Stimulated activated CD4-positive, alpha-beta T cell treated with anti-CD3 and anti-CD28 coated beads, Interleukin-1b, Interleukin-23, amount 100 ng/mL, for 48 hours (primary cell): ENCODE measurements at places on chromosomes 2 and 18.
A peak's percentile ranks its signal among the peaks of the same experiment; 100 is the strongest.

DNA sequence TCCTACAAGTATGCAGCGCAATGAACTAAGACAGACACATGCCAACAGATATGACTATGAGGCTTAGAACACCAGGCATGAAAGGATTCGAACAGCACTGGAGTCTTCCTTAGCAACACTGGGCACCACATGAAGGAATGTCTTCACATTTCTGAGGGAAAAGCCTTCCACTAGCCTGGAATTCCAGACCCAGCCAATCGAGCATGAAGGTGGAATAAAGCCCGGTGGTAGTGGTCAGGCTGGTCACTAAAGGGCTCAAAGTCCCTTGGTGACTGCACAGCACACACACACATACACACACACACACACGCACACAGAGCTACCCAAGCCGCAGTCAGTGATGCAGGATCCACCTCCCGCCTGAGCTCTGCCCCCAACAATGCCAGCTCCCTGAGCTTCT lies 19.7 kb upstream of the SFXN5 start:
- no peak for DNase-seq

DNA sequence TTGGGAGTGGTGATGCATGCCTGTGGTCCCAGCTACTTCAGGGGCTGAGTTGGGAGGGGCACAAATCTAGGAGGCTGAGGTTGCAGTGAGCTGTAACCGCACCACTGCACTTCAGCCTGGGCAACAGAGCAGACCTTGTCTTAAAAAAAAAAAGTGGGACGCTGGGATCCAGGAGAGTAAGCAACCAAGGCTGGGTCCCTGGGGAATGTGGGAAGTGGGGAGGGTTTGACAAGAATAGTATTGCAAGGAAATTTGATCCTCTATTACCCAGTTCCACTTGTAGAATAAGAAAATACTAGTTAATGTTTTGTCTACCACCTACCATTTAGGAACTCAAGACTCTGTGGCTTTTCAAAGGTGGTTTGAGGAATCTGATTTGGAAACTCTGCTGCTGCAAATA lies 21.1 kb upstream of the DYTN start:
- no peak for DNase-seq

DNA sequence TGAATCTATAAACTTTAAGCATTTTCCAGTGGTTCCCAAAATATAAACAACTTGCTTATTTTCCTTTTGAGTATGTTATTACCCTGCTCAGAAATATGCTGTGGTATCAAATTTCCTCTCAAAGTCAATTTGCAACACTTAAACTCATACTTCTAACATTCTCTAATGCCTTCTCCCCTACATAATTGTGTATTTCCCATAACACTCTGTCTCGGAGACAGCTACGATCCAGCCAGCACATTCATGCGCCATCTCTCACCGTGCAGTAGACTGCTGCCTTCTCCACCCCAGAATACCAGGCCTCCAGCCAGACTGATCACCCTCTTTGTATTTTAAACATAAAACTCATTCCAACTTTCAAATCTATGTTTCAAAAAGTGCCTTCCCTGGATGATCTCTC lies 41.8 kb downstream of the TIMM21 start:
- DNase-seq: no peak

- no peak for DNase-seq
Observed at GRCh38 chr2:13585732-13586131, 869.0 kb downstream of the TRIB2 start.

DNA sequence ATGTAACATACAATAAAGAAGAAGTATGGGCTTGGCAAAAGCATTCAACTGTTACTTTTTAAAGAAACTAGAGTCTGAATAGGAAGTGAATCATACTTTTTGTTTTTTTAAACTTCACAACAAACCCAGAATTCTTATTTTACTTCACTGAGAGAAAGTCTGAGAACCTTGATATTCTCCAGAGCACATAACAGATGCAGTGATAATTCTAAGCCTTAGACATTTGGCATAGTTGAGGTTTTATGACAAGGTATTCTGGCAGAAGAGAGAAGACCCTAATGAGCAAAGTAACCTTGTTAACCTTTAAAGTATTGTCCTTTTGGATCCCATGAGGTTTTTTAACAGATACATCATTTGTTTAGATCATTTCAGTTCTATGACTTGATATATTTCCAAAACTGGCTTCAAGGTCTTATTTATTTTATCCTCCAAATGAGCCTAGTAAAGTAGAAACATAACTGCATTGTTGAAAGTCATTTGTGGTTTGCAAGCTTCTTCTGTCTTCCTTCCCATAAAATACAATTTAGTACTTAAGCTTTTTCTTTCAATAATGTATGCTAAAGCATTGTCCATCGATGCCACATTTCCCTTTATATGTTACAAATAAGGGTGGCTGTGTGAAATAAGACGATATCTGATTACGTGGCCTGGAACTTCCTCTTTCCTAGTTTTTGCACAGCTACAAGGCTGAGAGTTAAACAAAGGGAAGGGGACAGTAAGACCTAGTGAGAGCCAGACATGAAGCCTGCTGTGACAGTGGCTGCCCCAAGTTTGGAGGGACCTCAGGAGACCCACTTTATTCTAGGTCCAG lies 86.1 kb upstream of the ITPRID2 start:
- no peak for DNase-seq

- DNase-seq: no peak
Observed at GRCh38 chr2:160205505-160205904, 5.4 kb upstream of the ITGB6 start.

DNA sequence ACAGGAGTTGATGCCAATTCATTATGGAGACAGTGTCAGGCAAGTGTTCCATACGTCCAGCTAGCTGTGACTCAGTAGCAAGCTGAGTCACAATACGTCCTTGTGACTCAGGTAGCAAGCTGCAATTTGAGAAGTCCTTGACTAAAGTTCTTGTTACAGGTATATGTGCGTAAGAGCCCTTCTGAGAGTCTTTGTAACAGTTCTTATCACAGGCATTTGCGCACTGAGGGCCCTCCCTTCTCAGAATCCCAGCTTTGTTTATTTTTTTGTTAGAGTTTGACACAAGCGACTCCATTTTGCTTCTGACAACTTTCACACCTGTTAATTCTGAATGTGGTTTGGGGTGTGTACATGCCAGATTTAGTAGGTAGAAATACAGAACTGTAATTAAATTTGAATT lies 20.1 kb upstream of the ACMSD start:
- no peak for DNase-seq

- DNase-seq: no peak
Observed at GRCh38 chr2:239160226-239161143, 240.3 kb downstream of the HDAC4 start.

DNA sequence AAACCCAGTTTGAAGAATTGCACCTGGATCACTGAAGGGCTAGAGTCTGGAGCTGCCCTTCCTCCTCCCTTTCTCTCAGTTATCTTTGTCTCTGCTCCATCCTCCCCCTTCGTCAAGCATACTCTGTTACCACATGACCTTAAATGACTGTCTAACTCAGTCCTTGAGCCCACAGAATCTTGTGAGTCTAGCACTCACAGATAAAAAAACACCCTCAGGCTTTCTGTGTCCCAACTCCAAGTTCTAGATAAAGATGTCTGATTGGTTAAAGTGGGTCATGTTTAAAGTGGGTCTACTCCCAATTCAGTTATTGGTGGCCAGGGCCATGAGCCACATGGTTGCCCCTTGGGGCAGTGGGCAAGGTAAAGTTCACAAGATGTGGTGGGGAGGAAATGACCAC lies 53.5 kb upstream of the CYP1B1 start:
- DNase-seq: no peak

DNA sequence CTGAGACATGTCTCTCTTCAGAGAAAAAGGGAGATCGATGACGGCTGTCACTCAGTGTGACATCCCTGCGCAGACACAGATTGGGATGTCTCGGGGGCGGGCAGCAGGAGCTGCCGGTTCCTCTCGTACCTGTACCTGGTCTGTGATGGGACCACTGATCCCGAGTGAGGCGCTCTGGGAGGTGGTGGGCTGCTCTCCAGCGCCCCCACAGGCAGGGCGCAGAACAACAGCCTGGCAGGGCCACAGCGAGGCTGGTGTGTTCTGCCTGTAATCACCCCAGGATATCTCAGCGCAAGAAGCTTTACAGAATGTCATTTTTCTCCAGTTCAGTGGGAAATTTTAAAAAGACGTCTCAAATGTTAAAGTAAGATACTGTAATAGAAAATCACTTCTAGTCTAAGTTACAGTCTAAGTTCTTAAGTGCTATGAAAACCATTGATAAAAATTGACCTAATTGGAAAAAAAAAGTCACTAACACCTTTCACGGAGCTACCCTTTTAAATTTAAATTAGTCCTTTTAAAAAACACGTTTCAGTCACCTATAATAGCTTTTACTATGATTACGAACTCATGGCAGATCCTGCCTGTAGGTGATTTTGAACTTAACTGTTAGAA lies 189.8 kb downstream of the SNTG2 start:
- peak; percentile 49 for DNase-seq

GRCh38 chr2:80529466-80530165 lies 225.1 kb upstream of the LRRTM1 start:
- DNase-seq: no peak

DNA sequence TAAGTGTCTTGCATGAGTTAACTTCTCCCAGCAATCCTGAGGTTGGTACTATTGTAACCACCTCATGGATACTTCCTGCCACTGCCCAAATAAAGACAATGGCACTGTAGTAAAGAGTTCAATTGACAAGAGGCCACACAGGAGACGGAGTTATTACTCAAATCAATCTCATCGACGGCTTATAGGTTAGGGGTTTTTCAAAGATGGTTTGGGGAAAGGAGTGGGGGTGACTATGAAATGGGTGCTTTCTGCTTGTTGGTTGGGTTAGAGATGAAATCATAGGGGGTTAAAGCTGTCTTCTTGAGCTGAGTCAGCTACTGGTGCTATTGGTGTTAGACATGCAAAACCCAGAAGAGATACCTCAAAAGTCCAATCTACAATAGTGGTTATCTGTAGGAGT lies 1258.0 kb upstream of the ZEB2 start:
- DNase-seq: no peak

- DNase-seq: no peak
Observed at GRCh38 chr2:218959761-218960308, 369 bp downstream of the CDK5R2 start.

GRCh38 chr2:88657131-88657530 lies 29.9 kb upstream of the EIF2AK3 start:
- no peak for DNase-seq

DNA sequence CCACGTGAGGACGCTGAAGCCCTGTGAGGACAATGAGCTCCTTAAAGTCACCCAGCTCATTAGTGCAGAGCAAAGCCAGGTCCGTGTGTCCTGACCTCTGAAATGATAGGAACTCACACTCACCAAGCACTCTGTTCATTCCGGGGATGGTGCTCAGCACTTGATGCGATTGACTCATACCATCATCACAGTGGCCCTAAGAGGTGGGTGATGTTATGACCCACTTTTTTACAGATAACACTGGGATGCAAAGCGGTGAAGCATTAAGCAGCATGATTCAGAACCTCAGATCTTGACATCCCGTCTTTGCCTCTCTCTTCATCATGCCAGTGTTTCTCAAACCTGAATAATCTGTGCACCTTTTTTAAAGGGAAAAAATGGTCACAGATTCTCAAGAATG lies 234.8 kb downstream of the ALPK2 start:
- no peak for DNase-seq

- DNase-seq: no peak
Observed at GRCh38 chr2:44269831-44270230, 5.4 kb upstream of the SLC3A1 start.

GRCh38 chr2:180577567-180577966 lies 402.8 kb upstream of the UBE2E3 start:
- DNase-seq: no peak

DNA sequence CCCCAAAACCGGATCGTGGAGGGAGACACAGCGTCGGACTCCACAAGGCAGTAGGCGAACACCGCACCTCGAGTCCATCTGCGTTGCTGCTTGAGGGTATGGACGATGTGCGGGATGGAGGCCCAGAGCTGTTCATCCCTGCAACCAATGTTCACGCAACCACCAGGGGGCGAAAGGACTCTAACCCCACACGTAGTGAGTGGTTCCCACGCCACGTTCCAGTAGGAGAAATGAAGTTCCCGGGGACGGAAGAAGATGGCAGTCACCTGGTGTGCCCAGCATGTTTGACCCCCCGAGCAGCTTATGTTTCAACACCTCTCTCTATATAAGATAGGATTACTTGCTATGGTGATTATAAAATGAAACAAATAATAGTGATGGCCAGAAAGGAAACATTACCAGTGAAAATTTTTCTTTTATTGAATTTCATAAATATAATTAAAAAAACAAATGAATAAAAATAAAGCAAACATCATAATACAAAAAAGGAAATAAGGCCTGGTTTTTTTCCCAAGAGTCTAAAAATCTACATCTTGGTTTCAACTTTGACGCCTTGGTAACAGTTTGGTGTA lies 184.3 kb downstream of the SH3BP4 start:
- DNase-seq: peak; percentile 41

- no peak for DNase-seq
Observed at GRCh38 chr2:203732953-203733510, 26.6 kb downstream of the CD28 start.

DNA sequence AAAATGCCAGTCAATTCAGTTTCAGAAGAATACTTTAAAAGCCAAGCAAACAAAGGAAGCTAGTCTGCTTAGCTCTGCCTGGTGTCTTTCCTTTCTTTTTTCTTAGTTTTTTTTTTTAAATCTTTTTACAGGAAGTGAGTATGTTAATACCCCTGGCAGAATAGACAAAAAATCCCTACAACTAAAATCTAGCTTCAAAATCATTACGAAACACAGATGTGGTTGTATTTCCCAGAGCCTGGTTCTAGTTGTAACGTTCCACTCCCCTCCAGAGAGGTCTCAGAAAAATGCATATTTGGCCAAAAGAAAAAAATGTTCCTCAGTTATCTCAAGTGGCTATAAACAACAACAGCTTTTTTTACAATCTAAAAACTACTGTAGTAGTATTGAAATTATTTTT lies 202.1 kb upstream of the RND3 start:
- DNase-seq: no peak

DNA sequence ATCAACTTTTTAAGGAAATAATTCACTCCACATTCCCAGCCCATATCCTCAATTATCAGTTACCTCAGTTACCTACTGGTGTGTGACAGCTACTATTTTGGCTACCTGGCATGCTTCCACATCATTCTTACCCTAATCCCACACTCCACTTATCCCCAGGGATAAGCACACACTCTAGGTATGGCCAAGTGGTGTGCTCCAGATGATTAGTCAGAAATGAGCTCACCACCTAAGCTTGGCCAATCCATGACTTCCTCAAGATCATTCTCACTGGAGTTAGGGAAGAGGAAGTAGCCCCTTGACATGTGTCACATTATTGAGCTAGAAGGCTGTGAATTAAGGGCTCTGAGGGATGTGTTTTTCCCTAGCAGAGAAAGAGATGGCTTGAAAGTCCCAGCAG lies 20.9 kb upstream of the SMAD4 start:
- DNase-seq: no peak

DNA sequence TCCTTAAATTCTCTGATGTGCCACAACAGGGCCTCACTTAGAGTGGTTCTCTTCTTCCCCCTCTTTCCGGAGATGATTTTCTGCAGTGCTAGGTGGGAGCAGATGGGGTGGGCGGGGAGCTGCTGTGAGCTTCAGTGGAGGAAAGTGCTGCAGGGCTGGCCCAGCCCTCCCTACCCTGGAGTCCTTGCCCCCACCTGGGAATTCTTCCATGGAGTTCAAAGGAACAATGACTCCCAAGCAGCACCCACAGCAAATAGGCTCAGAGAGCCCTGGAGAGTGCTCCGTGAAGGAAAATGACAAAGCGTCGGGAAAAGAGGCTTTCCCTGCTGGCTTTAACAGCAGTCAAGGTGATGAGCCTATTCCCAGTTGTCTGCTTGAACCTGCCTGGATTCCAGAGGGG lies 28.8 kb downstream of the LOXHD1 start:
- no peak for DNase-seq
